ENCODE measurements at places on chromosomes 12 and 14.

DNA sequence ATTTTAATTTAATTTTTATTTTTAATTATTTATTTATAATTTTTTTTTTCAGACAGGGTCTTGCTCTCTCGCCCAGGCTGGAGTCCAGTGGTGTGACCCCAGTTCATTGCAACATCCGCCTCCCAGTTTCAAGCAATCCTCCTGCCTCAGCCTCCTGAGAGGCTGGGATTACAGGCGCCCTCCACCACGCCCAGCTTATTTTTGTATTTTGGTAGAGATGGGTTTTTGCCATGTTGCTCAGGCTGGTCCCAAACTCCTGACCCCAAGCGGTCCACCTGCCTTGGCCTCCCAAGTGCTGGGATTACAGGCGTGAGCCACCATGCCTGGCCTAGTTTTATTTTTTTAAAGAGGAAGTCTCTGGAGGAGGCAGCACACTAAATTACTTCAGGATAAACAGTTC lies 13.7 kb upstream of the PEBP1 start:
- DNase-seq: no peak

DNA sequence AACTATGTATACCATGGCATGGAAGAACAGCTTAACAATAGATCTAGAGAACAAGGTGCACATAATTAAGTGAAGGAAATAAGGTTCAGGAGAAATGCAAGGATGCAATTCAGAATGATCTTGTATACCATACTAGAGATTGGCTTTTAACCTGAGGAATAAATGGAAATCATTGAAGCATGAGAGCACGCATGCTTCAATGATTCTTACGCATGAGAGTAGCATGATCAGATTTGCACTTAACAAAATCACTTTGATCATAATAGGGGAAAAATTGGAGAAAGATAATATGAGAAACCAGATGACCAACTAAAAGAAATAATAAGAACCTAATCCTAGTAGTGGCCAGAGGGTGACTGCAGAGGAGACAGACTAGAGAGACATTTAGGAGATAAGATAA lies 133.3 kb upstream of the FSCB start:
- DNase-seq: no peak

DNA sequence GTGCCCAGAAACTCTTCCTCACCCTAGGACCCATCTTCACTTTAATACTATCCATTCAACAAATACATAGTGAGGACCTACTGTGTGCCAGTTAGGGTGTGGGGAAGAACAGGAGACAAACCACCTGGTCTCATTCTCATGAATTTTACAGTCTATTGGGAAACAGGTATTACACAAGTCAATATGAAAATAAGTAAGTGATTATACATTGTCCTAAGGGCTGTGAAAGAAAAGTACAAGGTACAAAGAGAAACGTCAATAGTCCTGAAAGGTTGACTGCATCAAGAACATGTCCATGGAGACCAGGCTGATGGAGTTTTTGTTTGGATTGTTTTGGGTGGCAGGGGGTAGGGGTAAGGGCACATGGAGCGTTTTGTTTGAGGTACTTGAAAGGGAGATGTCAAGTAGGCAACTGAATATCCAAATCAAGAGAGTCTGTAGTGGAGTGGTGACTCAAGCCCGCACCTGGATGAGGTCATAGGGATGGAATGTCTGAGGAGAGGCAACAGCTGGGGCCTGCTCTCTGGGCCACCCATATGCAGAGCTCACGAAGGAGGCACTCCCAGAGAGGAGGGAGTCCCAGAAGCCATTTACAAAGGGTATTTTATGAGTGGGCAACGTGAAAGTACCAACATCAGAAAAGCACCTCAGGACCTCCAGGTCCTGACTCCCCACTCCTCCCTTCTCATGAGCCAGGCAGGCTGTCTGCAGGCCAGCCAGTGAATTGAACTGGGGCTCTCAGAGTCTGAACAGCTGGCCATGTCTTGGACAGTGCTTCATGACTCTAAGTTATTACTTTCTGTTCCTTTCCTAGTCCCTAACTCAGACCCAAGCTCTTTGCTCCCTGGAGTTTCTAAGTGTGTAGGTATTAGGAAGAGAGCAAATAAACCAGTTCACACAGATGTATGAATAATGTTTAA lies 272.0 kb downstream of the ZFP36L1 start:
- no peak for DNase-seq

DNA sequence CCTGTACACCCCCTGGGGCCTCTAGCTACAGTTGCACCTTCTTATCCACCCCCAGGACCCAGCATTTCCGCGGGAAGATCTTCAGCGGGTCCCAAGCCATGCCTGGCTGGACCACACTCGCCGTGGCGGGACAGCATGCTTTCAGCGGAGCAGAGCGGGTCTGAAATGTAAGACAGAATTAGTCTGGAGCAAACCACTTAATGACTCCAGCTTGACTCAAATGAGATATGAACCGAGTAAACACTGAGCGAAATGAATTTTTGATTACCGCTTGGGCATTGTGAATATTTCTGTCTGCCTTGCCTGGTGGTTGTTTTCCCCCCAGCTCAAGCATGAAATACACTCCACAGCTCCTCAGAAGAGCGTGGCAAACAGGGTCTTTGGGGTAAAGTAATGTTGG lies 60.8 kb downstream of the SLC24A4 start:
- DNase-seq: no peak

DNA sequence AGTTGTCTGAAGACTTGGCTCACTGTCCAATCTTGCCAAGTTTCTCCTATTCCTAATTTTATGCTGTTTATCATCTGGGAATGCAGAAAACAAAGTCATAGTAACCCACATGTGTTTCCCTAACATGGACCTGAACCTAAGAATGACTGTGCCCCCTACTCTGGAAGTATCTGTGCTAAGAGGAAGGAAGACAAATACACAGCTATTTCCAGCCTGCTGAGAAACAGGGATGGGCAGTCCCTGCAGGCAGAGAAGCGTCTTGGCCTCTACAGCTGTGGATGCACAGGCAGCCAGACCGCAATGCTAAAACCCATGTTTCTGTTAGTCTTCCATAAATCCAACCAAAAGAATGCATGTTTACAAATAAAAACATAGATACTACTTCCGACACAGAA lies 56.2 kb downstream of the DUSP16 start:
- DNase-seq: no peak

DNA sequence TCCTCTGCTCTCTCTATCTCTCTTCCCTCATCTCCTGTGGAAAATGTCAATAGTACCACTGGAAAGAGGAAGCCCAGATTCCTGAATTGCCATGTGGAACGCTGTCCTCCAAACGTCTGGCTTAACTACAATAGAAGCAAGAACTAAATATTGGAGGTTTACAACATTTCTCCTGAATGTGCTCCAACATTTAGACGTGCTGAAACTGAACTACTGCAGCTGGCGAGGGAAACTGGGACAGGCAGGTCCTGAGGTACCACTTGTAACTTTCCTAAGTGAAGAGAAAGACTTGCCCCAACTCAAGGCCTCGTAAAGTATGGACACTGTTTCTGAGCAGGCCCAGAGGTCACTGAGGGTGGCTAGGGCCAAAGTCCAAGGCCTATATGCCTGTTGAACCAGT lies 187.7 kb downstream of the NTF3 start:
- no peak for DNase-seq

- peak; percentile 34 for DNase-seq
Measured at GRCh38 chr12:132474237-132474741, 15.7 kb upstream of the FBRSL1 start.

DNA sequence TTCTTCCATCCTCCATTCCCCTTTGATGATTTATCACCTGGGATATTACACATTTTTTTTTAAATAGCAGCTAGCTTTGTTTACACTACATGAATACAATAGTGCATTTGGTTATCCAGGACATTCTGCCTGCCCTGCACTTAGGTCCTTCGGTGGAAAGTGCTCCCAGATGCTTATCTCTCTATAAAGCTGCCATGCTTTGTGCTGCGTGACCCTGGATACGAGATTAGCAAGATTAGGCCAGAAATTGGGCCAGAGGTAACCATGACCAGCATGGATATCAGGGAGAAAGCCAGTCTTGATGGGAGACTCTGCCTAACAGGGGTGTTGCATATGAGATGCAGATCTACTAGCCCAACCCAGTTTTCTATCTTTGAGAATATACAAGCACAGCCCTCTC lies 12.1 kb upstream of the KRT83 start:
- no peak for DNase-seq

- DNase-seq: no peak
Measured at GRCh38 chr14:103366741-103367140, 18.5 kb upstream of the MARK3 start.

DNA sequence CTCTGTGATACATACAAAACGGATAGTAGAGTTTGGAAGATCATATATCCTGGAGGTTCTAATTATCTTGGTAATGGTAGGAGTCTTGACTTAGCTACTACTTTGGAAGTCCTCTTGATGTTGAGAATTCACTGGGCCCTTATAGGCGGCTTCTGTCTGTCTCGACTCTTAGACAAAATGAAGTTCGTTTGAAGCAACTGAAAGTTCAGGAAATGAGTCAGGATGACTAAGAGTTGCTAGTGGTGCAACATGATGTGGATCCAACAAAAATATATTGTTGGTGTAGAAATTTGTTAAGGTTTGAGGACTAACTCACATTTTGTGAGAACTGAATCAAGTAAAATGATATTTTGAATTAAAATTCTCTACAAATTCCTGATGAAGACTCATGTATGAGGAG lies 272.7 kb downstream of the AEBP2 start:
- DNase-seq: no peak

DNA sequence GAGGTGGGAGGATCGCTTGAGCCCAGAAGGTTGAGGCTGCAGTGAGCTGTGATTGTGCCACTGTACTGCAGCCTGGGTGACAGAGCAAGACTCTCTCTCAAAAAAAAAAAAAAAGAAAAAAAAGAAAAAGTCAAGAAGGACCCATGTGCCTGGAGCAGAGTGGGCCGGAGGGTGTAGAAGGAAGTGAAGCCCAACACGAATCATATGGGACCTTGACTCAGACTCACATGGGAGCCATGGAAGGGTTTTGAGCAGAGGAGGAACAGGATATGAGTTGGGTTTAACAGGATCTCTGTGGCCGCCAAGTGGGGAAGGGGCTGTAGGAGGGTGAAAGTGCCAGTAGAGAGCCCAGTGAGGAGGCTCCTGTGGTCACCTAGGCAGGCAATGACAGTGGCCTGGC lies 165.4 kb downstream of the PHETA1 start:
- DNase-seq: no peak

DNA sequence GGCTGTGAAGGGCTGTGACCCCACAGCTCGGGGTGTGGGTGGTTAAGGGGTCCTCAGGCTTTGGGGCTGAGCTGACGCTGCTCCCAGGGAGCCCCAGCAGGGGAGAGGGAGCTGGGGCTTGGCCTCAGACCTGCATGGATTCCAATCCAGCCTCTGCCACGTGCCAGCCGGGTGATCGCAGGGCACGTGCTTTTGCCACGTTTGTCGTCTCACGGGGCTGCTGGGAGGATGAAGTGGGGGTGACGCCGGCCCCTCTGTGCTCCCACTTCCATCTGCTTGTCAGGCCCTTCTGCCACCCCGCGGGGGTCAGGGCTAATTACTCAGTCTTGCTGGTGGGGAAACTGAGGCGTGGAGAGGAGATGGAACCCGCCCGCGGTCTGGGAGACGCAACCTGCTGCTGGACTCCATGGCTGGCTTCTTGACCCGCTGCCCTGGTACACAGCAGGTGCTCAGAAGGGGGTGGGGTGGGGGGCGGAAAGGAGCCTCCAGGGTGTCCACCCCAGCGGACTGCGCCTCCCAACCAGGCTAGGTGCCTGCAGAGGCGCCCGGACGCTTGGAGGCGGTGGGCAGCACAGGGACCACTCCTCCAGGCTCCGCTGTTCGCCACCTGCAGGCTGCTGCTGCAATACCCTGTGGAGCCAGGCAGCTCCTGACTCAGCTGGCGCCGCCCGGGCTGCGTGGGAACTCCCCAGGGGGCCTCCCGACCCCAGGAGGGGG lies 36.4 kb upstream of the PRIMA1 start:
- no peak for DNase-seq

GRCh38 chr14:102949801-102950451 lies 27.5 kb downstream of the AMN start:
- no peak for DNase-seq

DNA sequence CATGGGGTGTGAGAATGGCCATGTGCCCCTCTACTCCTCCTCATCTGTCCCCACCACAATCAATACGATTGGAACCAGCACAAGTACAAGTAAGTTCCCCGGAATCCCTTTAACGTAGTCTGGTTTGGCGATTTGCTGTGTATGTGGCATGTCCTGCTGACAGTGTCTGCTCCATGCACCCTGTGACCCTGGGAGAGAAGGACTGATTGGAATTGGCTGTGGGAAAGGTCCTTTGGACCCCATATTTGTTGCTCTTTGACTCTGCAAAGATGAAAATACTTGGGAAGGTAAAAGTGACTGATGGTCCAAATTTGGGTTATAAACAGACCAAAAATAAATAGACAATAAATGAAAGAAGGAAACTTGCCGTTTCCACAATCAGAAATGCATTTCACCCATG lies 135.6 kb downstream of the SAMD4A start:
- no peak for DNase-seq

- DNase-seq: peak; percentile 7
Measured at GRCh38 chr12:94074980-94075629, 73.3 kb upstream of the PLXNC1 start.

DNA sequence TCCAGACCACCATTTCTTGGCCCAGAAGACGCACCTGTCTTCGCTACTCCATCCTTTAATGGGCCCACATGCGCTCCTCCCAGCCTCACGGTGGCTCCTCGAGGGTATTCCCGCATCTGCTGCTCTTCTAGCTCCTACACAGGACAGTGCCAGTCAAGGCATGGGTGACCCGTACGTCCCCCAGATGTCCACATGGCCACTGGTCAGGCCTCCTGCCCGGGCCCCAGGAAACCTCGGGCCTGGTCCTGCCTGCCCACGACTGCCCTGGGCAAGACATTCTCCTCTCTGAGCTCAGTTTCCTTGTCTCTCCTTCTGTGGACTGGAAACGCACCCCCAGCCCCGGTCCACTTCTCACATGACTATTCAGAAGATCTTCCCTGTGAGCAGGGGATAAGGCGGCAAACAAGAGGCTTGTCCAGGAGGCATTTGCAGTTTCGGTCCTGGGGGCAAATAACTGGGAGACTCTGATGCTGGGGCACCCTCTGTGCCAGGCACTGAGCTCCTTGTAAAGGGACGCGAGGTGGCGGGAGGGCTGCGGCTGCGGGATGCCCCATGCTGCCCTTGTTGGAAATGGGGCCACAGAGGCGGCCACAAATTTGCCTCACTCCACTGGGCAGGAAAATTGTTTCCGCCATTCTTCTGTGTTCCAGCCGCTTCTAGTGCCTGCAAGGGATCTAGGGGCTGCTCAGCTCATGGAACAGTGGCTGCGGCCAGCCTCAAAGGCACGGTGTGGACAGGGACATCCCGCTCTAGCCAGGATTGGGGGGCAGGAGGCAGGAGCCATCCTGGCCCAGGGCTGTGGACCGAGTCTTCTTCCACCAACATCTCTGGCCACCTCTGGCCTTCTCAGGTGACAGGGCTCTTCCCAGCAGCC lies 6.8 kb upstream of the BEGAIN start:
- no peak for DNase-seq

DNA sequence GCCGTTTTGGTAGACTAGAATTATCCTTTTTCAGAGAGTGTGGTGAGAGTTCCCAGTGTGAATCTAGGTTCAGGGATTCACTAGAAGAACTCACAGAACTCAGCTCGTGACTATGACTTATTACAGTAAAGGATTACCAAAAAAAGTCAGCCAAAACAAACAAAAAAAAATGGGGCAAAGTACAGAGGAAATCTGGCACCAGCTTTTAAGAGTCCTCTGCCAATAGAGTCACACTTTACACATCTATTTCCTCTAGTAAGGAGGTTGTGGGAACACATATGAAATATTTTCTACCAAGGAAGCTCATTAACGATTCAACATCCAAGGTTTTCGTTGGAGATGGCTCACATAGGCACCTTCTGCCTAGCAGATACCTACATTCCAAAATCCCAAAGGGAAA lies 28.2 kb downstream of the TSPAN19 start:
- DNase-seq: no peak

- DNase-seq: no peak
Measured at GRCh38 chr14:77286576-77286975, 15.6 kb upstream of the NGB start.
